ENCODE measurements at places on chromosomes 4 and X. TPM values are rescaled to one million over a fixed set of nuclear protein-coding genes. Genes with fewer than 3 reads are reported as not detected.

TSPAN5 gene
- total RNA-seq = 75.5 TPM

EXOC1L gene
- not detected for total RNA-seq

MTTP gene
- total RNA-seq = 0.06 TPM

GPR34 gene
- total RNA-seq = not detected

CABS1 gene
- total RNA-seq = not detected

P2RY8 gene
- under 0.01 TPM for total RNA-seq

MUC7 gene
- not detected for total RNA-seq

ARSH gene
- total RNA-seq = not detected

DNA sequence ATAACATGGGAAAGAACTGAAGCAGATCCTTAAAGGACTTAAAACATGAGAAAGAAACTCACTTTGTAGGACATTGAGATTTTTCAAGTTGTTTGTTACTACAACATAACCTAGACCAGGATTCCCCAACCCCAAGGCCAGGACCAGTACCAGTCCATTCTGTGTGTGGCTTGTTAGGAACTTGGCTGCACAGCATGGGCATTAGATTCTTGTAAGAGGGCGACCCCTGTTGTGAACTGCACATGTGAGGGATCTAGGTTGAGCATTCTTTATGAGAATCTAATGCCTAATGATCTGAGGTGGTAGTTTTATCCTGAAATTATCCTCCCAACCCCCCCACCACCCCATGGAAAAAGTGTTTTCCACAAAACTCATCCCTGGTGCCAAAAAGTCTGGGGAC lies 566.1 kb downstream of the KCTD8 start:
- DNase-seq = no peak

DNA sequence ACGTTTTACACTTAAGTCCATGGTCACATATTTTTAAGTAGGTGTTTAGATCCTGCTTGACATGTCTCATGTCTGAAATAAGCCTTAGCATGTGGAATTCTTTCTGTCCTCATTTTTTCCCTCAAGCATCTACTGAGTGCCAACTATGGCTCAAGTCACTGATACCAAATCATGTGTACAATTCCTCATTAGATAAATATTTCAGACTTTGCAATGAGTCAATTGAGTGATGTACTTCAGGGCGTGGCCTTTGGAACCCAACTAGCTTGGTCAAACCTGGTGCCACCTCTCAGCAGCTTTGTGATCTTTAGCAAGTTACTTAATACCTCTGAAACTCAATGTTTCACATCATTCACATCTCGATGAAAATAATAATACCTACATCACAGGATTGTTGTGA lies 12.6 kb upstream of the JADE1 start:
- DNase-seq = no peak

GRCh38 chr4:21211846-21212245 lies 511.6 kb downstream of the PACRGL start:
- no peak for DNase-seq

DNA sequence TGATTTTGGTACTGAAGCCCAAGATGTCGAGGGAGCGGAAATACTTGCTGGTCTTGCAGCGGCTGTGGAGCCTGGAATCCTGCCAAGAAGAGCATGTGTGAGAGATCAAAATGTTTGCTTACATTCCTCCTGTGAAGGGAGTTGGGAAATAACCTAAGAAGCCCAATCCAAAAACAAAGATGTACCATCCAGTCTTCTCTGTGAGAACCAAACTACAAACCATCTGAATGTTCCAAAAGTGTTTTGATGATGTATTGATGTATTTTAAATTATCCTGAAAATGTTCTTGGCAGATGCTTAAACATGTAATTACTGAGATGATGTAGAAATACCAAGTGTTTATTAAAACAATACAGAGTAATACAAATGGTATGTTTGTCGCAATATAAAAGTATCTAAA lies 10.1 kb upstream of the ADH1A start:
- DNase-seq = peak; percentile 74

DNA sequence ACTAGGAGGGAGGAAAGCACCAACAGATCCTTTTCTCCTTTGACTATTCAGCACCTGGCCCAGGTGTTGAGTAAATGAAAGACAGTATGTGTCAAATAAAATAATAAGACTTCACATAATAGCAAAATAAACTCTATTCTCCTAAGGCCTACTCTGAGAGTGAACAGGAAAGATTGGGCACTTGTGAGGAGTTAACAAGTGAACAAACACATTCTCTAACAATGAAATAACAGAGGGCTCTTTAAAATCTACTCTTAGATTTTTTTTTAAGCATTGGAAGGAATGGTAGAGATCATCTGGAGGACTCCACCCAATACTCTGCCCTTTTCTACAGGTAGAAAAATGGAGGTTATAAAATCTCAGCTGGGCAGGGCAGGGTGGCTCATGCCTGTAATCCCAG lies 39.1 kb upstream of the NOCT start:
- DNase-seq = no peak

- no peak for DNase-seq
Measured at GRCh38 chr4:150248181-150248580, 169.9 kb downstream of the DCLK2 start.

- no peak for DNase-seq
Measured at GRCh38 chrX:97400492-97400891, 516.8 kb downstream of the RPA4 start.

- no peak for DNase-seq
Measured at GRCh38 chrX:152641996-152642395, 4.3 kb downstream of the GABRQ start.

DNA sequence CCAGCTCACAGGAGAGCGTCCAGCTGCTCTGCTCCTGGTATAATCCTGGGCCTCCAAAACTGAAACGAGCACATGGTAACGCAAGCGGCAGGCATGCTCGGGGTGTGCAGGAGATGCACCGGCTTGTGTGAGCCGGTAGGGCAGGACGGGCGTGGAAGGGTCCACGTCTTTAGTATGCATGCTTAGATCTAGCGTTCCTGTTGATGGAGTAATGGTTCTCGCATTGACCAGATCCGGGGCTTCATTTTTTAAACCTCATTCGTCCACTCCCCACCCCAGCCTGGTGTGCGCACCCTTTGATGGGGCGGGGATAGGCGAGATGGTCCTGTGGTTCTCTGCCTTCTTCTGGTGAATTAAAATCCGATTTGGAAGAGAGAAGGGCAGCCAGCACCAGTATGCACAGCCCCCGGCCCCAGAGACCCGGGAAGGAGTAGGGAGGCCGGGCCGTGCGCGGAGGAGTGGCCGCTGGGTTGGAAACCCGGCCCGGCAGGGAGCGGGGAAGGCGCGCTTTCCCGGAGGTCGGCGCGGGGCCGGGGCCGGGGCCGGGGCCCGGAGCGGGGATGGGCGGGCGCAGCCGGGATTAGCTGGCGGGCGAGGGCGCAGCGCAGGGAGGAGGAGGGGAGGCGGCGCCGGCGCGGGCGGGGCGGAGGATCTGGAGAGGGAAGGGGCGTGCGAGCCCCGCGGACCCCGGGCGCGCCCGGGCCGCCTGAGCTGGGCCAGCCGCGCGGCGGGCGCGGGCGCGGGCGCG lies 39.9 kb downstream of the FAM149A start:
- peak; percentile 44 for DNase-seq

GRCh38 chrX:16604337-16604736 lies 45.6 kb upstream of the S100G start:
- no peak for DNase-seq

DNA sequence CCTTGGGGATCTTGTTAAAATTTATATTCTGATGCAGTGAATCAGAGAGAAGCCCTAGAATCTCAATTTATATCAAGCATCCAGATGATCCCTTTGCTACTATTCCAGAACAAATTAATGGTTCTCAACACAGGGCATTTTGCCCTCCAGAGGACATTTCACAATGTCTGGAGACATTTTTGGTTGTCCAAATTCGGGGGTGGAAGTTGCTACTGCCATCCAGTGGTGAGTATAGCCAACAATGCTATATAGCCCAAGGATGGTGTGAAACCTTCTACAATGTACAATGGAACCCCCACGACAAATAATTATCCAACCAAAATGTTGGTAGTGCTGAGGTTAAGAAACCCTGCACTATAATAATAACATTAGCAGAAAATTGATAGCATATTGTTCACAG lies 2440.0 kb downstream of the PCDH7 start:
- DNase-seq = peak; percentile 27

DNA sequence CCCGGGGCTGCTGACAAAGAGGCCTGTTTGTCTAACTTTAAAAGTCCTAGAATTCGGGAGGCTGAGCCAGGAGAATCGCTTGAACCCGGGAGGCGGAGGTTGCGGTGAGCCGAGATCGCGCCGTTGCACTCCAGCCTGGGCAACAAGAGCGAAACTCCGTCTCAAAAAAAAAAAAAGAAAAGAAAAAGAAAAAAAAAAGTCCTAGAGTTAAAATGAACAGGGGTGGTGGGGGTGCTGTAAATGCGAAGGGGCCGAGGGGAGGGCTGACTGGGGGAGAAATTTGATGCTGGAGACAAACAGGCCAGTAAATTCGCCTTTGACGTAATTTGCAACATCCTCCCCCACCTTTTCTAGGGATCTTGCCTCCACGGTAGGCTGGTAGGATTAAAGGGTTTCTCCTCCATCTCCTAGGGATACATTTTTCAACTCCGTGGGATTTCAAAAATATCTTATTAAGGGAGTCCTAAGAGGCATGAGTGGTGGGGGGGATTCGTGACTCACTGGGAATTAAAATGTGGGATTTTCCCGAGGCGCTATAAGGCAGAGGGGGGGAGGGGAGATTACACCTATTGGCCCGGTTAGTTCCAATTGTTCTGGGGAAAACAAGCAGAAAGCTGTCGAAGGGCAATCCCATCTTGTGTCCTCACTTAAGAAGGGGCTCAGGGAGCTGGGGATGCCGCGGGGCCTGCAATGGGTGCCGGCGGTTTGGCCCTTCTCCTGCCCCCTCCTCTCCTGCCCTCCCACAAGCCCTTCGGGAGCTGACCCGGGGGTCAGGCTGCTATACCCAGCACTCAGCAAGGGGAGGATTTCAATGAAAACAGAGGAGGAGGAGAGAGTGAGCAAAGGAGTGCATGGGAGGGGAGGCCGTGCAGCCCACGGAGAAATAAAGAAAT lies 3.0 kb upstream of the BCOR start:
- DNase-seq = no peak
